ENCODE measurements at places on chromosomes 7 and 10.

- H3K36me3 ChIP-seq: no peaks in the 10 kb centered on the region
- DNase-seq: no peak
- H3K27me3 ChIP-seq: no peaks in the 10 kb centered on the region
- no peak overlapping the region for H3K4me3 ChIP-seq
- H3K4me1 ChIP-seq: no peaks in the 10 kb centered on the region
- no peak overlapping the region for H3K27ac ChIP-seq
Measured at GRCh38 chr7:16232273-16232672, 189.1 kb downstream of the CRPPA start.

DNA sequence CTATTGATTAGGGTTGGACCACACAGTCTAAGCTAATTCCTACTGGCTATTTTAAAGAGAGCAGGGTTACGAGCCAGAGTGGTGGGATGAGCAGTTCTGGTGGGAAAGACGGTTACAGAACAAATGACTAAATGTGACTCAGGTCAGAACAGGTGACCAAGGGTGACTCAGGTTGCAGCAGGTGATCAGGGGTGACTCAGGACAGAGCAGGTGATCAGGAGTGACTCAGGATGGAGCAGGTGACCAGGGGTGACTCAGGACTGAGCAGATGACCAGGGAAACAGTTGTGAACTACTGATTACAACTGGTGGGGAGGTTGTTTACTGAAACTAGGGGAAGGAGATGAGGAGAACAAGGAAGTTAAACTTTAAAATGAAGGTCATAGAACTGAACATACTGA is 366.3 kb downstream of the ABCA13 start:
- H3K36me3 ChIP-seq: no peaks in the 10 kb centered on the region
- H3K4me1 ChIP-seq: no peaks in the 10 kb centered on the region
- no peak overlapping the region for H3K4me3 ChIP-seq
- no peak overlapping the region for H3K27ac ChIP-seq
- no peaks in the 10 kb centered on the region for H3K27me3 ChIP-seq

DNA sequence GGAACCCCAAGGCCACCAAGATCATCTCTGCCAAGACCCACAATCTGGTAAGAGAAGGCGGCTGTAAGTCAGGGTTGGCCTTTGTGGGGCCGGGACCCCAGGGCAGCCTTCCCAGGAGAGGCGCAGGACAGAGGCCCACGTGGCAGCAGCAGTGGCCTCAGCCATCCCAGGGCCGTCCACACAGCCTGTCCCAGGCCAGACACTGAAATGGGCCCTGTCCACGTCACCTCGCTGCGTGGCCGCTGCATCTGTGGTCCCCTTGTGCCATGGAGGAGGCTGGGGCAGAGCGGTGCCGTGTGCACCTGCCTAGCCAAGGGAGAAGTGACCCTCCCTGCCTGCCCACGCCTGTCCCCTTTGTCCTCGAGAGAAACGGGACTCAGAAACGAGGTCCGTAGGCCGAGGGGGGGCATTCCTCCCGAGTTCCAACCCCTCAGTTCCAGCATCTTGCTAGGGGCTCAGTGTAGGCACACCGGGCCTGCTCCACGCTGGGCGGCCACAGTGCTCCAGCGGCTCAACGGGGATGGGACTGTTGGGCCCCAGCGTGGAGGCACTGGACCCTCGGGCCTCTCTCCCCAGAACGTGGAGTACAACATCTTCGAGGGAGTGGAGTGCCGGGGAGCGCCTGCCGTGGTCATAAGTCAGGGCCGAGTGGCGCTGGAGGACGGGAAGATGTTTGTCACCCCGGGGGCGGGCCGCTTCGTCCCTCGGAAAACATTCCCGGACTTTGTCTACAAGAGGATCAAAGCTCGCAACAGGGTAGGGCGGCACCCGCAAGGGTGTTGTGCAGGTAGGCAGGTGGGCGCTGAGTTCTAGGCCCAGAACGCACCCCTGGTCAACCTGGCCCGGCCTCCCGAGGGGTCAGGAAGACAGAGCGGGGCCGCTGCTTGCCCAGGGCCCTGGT is 15.6 kb downstream of the DPYSL4 start:
- no peak overlapping the region for H3K4me3 ChIP-seq
- no peaks in the 10 kb centered on the region for H3K27me3 ChIP-seq
- no peak for DNase-seq
- no peak overlapping the region for H3K27ac ChIP-seq
- H3K4me1 ChIP-seq: no peaks in the 10 kb centered on the region

- no peak overlapping the region for H3K4me3 ChIP-seq
- no peaks in the 10 kb centered on the region for H3K36me3 ChIP-seq
- H3K27me3 ChIP-seq: no peaks in the 10 kb centered on the region
- no peak overlapping the region for H3K27ac ChIP-seq
- DNase-seq: no peak
- no peaks in the 10 kb centered on the region for H3K4me1 ChIP-seq
Measured at GRCh38 chr10:129161150-129161549, 305.9 kb upstream of the MGMT start.

- DNase-seq: no peak
- peaks cover 3% of the 10 kb centered on the region for H3K4me1 ChIP-seq
- no peaks in the 10 kb centered on the region for H3K27me3 ChIP-seq
Measured at GRCh38 chr10:60031183-60031582, 124.8 kb upstream of the CCDC6 start.

DNA sequence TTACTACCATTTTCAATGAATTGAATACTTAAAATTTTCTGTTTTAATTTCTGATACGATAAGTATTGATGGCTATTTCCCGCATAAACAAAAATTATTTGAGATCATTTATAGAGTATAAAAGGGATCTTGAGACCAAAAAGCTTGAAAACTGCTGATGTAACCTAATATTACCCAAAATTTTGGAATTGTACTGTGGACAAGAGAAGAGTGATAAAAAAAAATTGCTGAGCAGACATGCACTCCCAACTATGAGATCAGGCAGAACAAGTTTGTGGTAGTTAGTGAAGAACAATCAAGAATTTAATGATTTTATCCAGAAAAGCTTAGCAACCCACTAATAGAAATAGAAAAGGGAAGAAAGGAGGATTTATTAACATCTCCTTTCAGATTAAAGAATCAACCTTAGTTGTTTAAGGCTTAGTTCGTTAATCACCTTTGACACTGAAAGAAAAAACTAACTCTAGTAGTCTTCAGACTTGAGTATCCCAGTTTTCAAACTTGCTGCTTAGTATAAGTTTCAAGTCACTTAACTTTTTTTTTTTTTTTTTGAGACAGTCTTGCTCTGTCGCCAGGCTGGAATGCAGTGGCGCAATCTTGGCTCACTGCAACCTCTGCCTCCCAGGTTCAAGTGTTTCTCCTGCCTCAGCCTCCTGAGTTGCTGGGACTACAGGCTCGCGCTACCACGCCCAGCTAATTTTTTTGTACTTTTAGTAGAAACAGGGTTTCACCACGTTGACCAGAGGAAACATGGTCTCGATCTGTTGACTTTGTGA is 50.6 kb upstream of the ZC3HAV1 start:
- H3K27ac ChIP-seq: no peak overlapping the region
- H3K4me1 ChIP-seq: no peaks in the 10 kb centered on the region
- H3K36me3 ChIP-seq: no peaks in the 10 kb centered on the region
- H3K4me3 ChIP-seq: no peak overlapping the region

- H3K4me3 ChIP-seq: no peak overlapping the region
- no peak for DNase-seq
- H3K4me1 ChIP-seq: no peaks in the 10 kb centered on the region
- no peaks in the 10 kb centered on the region for H3K36me3 ChIP-seq
Measured at GRCh38 chr10:15373199-15373598, 2.1 kb upstream of the FAM171A1 start.

- H3K4me1 ChIP-seq: no peaks in the 10 kb centered on the region
- DNase-seq: no peak
- no peaks in the 10 kb centered on the region for H3K36me3 ChIP-seq
- H3K4me3 ChIP-seq: peak overlapping the region; percentile 20
- no peaks in the 10 kb centered on the region for H3K27me3 ChIP-seq
- H3K27ac ChIP-seq: no peak overlapping the region
Measured at GRCh38 chr7:22146961-22147512, 201.3 kb upstream of the CDCA7L start.

GRCh38 chr10:77045085-77045484 is 592.5 kb downstream of the KCNMA1 start:
- H3K27ac ChIP-seq: no peak overlapping the region
- no peaks in the 10 kb centered on the region for H3K36me3 ChIP-seq
- no peaks in the 10 kb centered on the region for H3K27me3 ChIP-seq
- no peak overlapping the region for H3K4me3 ChIP-seq
- DNase-seq: no peak

GRCh38 chr7:50711271-50712175 is 71.2 kb downstream of the GRB10 start:
- peak; percentile 33 for DNase-seq
- no peaks in the 10 kb centered on the region for H3K36me3 ChIP-seq
- H3K4me1 ChIP-seq: no peaks in the 10 kb centered on the region
- H3K27me3 ChIP-seq: no peaks in the 10 kb centered on the region
- H3K27ac ChIP-seq: no peak overlapping the region

DNA sequence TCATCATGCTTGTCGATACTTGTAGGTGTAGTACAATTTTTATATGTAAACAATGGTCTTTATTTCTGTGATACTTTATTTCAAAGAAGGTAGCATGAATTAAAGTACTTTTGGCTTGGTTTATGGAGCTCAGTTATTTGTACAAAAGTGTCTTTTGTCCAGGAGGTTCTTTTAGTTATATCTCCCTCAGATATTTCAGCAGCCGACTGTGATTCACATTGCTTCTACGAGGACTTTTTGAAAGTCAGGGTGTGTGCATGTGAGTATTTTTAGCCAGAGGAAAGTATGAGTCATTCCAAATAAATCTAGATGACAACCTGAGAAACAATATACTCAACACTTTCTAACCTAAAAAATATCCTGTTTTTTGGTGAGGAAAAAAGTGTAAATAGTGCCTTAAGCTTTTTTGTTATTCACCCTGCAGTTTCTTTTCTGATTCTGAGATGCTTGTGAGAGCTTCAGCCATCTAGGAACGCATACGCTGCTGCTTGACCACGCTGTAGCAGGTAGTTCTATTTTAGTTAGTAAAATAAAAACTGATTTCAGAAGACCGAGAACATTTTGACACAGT is 595 bp upstream of the SUN1 start:
- peaks cover 4% of the 10 kb centered on the region for H3K36me3 ChIP-seq
- H3K4me3 ChIP-seq: peak overlapping the region; percentile 47
- peak overlapping the region; percentile 93 for H3K27ac ChIP-seq
- DNase-seq: peak; percentile 95

- no peaks in the 10 kb centered on the region for H3K36me3 ChIP-seq
- no peak for DNase-seq
- no peaks in the 10 kb centered on the region for H3K27me3 ChIP-seq
- H3K4me3 ChIP-seq: no peak overlapping the region
Measured at GRCh38 chr10:29663718-29664117, 28.9 kb upstream of the SVIL start.

DNA sequence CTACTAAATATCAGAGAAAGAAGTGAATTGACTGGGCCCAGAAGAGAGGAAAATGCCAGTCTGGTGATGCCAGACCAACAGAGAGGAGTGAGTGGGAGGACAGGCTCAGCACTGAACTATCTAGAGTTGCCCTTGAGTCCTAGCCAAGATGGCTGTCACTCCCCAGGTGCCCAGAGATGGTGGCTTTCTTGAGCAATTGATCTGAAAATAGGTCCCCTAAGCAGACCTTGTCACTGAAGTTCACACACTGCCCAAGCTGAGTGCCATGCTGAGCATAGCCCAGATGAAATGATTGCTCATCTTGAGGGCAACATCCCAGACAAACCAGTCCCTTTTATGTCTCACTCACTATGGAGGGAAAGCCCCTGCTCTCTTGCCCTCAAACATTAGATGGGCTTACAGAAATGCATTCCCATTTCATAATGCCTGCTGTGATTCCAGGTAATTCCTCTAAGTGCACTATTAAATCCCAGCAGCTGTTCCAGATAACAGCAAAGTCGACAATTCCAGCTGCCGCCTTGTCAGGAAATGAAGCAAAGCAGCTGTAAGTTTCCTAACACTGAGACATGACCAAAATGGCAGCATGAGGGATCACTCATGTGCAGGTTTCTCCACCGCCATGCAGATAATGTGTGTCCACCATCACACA is 329.4 kb downstream of the KCNMA1 start:
- peaks cover 7% of the 10 kb centered on the region for H3K4me1 ChIP-seq
- no peaks in the 10 kb centered on the region for H3K27me3 ChIP-seq
- no peak overlapping the region for H3K4me3 ChIP-seq
- DNase-seq: no peak
- H3K36me3 ChIP-seq: no peaks in the 10 kb centered on the region
- no peak overlapping the region for H3K27ac ChIP-seq

DNA sequence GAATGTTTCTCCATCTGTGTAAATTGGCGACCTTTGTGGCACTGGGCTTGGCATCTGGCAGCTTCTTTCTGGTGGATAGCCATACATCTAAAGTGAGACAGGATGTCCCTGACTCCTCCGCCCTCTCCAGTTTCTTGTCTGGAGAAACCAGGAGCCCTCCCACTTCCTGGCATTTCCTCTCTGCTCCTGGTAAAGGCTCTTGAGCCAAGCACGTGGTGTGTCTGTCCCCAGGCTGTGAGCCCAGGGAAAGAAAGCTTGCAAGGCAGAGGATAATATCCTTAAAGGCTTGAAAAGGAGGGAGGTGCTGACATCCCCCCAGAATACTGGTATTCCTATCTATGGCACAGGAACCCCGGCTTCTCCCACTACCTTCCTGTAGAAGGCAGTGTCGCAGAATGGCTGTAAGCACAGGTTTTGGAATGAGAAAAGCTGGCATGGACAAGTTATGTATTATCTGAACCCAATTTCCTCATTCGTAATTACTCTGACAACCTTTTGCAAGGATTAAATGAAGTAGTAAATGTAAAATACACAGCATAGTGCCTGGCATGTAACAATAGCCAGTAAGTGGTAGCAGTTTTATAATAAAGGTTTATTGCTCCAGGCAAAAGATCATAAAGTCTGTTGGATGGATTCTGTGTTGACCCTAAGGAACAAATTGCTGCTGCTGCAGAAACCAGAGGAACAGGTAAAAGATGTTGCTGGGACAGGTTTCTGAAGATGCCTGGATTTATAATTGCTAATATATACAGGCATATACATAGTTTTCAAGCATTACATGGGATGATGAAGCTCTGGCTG is 11.8 kb upstream of the ACSL5 start:
- peak; percentile 48 for DNase-seq
- H3K27me3 ChIP-seq: no peaks in the 10 kb centered on the region
- no peak overlapping the region for H3K27ac ChIP-seq

GRCh38 chr10:23171232-23171876 is 20.8 kb upstream of the PTF1A start:
- no peaks in the 10 kb centered on the region for H3K4me1 ChIP-seq
- H3K27ac ChIP-seq: no peak overlapping the region
- no peak overlapping the region for H3K4me3 ChIP-seq
- H3K36me3 ChIP-seq: no peaks in the 10 kb centered on the region

GRCh38 chr10:90319188-90319914 is 538.5 kb downstream of the HTR7 start:
- H3K4me3 ChIP-seq: no peak overlapping the region
- no peaks in the 10 kb centered on the region for H3K36me3 ChIP-seq
- peaks cover 9% of the 10 kb centered on the region for H3K4me1 ChIP-seq
- H3K27me3 ChIP-seq: no peaks in the 10 kb centered on the region
- peak overlapping the region; percentile 41 for H3K27ac ChIP-seq

GRCh38 chr7:51139796-51140195 is 176.8 kb downstream of the COBL start:
- DNase-seq: no peak
- H3K4me3 ChIP-seq: no peak overlapping the region
- H3K36me3 ChIP-seq: no peaks in the 10 kb centered on the region
- H3K27ac ChIP-seq: no peak overlapping the region
- H3K27me3 ChIP-seq: no peaks in the 10 kb centered on the region

- peak; percentile 63 for DNase-seq
- no peaks in the 10 kb centered on the region for H3K4me1 ChIP-seq
- no peaks in the 10 kb centered on the region for H3K27me3 ChIP-seq
- H3K4me3 ChIP-seq: no peak overlapping the region
- H3K36me3 ChIP-seq: no peaks in the 10 kb centered on the region
Measured at GRCh38 chr7:113267885-113268284, 149.5 kb upstream of the SMIM30 start.

All from fibroblast of lung (primary cell).